K562 (cell line): ENCODE measurements at places on chromosomes 2 and 18. TPM values are rescaled to one million over a fixed set of nuclear protein-coding genes. Genes with fewer than 3 reads are reported as not detected.

- H3K27ac ChIP-seq, result no peak overlapping the region
- H3K27me3 ChIP-seq, result no peaks in the 10 kb centered on the region
- no peaks in the 10 kb centered on the region for H3K4me1 ChIP-seq
- DNase-seq, result peak; percentile 23
Observed at GRCh38 chr2:158602027-158602426, 145.3 kb downstream of the PKP4 start.

GRCh38 chr18:63098018-63098981 is 221.3 kb downstream of the BCL2 start:
- peaks cover 2% of the 10 kb centered on the region; the same call in 2 of the 3 replicates for H3K27me3 ChIP-seq
- no peak for DNase-seq
- no peaks in the 10 kb centered on the region for H3K4me1 ChIP-seq
- no peak overlapping the region for H3K4me3 ChIP-seq

UGT1A4 gene
- not detected in 2 replicates for total RNA-seq

DPYSL5 gene
- total RNA-seq, result not detected in 2 replicates

DNA sequence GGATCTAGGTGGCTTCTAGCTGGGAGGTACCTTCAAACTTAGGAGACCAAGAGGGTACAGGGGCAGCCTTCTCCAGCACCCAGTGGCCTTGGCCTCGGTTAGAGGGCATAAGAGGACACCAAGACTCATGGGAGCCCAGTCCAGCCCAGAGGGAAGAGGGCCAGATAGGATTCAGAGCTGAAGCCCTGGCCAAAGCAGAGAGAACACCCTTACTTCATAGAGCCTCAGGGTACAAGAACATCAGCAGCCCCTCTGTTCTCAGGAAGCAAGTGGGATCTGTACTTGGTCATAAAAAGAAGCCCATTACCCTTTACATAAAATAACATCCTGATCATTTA is 45.0 kb upstream of the ASPRV1 start:
- H3K36me3 ChIP-seq, result no peaks in the 10 kb centered on the region
- peaks cover 42% of the 10 kb centered on the region for H3K4me1 ChIP-seq
- H3K4me3 ChIP-seq, result no peak overlapping the region
- DNase-seq, result no peak
- no peaks in the 10 kb centered on the region for H3K27me3 ChIP-seq

DNA sequence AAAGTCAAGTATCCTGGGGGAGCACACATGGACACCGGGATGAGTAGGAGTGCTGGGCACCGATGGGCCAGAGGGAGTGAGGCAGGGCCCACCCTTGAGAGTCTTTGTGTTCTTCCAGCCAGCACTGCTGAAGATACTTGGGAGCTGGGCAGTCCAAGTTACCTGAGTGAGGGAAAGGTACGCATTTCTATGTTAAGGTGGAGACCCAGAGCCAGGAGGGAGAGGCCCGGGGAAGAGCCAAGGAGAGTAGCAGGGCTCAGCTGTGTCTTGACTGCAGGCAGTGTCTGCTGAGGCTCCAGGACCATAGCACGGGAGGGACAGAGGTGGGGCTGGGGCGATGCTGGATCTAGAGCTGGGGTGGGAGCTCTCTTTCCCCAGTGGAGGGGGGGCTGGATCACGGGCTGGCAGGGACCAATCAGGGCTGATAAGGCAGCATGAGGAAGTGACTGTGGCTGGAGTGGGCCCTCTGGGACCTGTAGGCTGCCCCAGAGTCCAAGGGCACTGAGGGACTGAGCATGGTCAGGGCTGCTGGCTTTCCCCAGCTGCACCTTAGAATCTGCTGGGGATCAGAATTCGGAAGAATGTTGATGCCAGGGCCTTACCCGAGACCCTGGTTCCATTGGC is 289.2 kb downstream of the PHLPP1 start:
- no peaks in the 10 kb centered on the region for H3K36me3 ChIP-seq
- no peaks in the 10 kb centered on the region; the same call in 2 of the 3 replicates for H3K4me1 ChIP-seq
- DNase-seq, result no peak

- H3K4me3 ChIP-seq, result no peak overlapping the region
- H3K36me3 ChIP-seq, result no peaks in the 10 kb centered on the region; the same call in 2 of the 3 replicates
- no peaks in the 10 kb centered on the region for H3K4me1 ChIP-seq
- DNase-seq, result no peak
Observed at GRCh38 chr2:74927621-74928020, 30.8 kb upstream of the POLE4 start.

GRCh38 chr2:215002500-215002899 is 135.9 kb downstream of the ABCA12 start:
- no peaks in the 10 kb centered on the region for H3K36me3 ChIP-seq
- H3K4me1 ChIP-seq, result no peaks in the 10 kb centered on the region
- no peak overlapping the region for H3K27ac ChIP-seq
- H3K4me3 ChIP-seq, result no peak overlapping the region

DNA sequence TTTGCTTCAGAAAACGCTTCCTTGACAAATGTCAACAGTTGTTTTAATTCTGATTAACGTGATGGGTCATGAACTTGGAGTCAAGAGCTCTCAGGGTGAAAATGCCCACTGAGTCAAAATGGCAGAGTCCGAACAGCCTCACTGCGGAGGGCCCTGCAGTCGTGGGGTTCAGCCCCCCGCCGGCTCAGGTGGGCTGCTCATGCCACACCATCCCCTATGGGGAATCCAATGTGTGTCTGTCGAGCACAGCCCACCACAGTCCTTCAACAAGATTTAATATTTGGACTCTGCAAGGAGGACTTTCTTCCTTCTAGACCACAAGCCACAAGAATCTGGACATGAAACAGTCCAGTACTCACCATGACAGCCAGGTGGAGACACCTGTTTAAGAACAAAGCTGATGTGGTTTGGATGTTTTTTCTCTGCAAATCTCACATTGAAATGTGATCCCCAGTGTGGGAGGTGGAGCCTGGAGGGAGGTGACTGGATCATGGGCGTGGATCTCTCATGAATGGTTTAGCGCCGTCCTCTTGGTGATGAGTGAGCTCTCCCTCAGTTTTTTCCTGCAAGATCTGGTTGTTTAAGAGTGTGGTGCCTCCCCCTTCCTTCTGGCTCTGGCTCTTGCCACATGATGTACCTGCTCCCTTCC is 201.0 kb downstream of the NDUFA10 start:
- DNase-seq, result peak; percentile 24
- no peak overlapping the region for H3K4me3 ChIP-seq
- no peaks in the 10 kb centered on the region for H3K36me3 ChIP-seq
- no peaks in the 10 kb centered on the region; the same call in 1 of the 2 replicates for H3K4me1 ChIP-seq

- no peak for DNase-seq
- H3K4me3 ChIP-seq, result no peak overlapping the region
- H3K27me3 ChIP-seq, result no peaks in the 10 kb centered on the region
- no peak overlapping the region for H3K27ac ChIP-seq
Observed at GRCh38 chr2:24304098-24304497, 56.2 kb downstream of the ITSN2 start.

DNA sequence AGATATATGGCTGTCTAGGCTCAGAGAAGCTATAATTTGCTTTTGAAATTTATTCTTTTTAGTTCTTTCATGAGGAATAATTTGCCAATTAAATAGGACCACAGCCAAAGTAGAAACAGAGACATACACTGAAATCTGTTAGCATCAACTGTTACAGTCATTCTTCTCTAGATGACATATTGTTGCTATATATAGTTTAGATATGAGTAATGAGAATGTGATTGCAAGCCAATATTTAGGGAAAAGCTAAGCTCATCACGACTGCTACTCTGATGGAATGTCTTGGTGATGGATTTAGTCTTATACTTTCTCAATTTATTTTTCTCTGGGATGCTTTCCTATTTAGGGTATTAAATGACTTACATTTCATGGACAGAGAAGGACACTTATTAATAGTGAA is 259.1 kb downstream of the LNPK start:
- no peaks in the 10 kb centered on the region for H3K36me3 ChIP-seq
- no peak overlapping the region for H3K27ac ChIP-seq
- no peak overlapping the region for H3K4me3 ChIP-seq
- 0 out of 2 replicates have a peak, but pooled peaks cover 3% of the 10 kb centered on the region for H3K27me3 ChIP-seq

- no peaks in the 10 kb centered on the region; the same call in 2 of the 3 replicates for H3K27me3 ChIP-seq
- peak overlapping the region; percentile 61; the same call in 2 of the 3 replicates for H3K27ac ChIP-seq
- H3K4me3 ChIP-seq, result peak overlapping the region; percentile 76
- peaks cover 23% of the 10 kb centered on the region for H3K4me1 ChIP-seq
- peaks cover 2% of the 10 kb centered on the region; the same call in 1 of the 3 replicates for H3K36me3 ChIP-seq
- DNase-seq, result peak; percentile 34
Observed at GRCh38 chr2:120251880-120252224, 800 bp upstream of the RALB start.

UGT1A6 gene
- 0.09 TPM in 1 of 2 replicates, not detected in the other for total RNA-seq

YPEL5 gene
- total RNA-seq, result 12.0 and 12.3 TPM in 2 replicates

VAPA gene
- 504 and 509 TPM in 2 replicates for total RNA-seq

RAX gene
- not detected in 2 replicates for total RNA-seq

GRCh38 chr2:18611184-18611583 is 21.8 kb upstream of the NT5C1B start:
- no peak overlapping the region for H3K4me3 ChIP-seq
- no peaks in the 10 kb centered on the region for H3K27me3 ChIP-seq
- H3K27ac ChIP-seq, result no peak overlapping the region
- no peak for DNase-seq
- no peaks in the 10 kb centered on the region for H3K4me1 ChIP-seq

DNA sequence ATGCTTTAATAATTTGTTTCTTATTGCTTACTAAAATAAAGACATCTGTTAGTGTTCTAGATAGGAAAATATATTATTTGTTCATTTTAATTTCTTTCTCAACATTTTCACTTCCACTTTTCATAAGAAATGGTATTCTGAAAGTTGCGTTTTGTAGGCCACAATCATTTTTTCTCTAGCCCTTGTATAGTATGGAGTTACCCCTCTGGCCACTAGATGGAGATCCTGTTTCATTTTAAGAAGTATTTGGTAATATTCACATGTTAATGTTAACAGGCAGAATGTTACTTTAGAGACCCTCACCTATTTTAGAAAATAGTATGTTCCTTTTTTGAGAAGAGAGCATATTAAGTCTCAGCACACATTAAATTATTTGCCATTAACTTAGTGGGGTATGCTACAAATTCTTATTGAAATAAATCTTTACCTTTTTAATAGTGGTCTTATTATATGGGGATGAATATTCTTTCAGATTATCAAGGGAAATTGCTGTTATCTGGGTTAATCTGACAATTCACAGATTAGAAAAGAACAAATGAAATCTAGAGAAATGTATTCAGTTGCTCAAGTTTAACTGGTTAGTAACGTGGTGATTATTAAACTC is 73.9 kb upstream of the TTC27 start:
- DNase-seq, result peak; percentile 61
- no peaks in the 10 kb centered on the region for H3K4me1 ChIP-seq
- H3K4me3 ChIP-seq, result no peak overlapping the region
- no peak overlapping the region for H3K27ac ChIP-seq
- no peaks in the 10 kb centered on the region for H3K27me3 ChIP-seq
- H3K36me3 ChIP-seq, result peaks cover 45% of the 10 kb centered on the region; the same call in 2 of the 3 replicates

MEP1B gene
- total RNA-seq, result not detected in 2 replicates

QPCT gene
- not detected in 2 replicates for total RNA-seq

- no peaks in the 10 kb centered on the region for H3K27me3 ChIP-seq
- 0 out of 2 replicates have a peak, but pooled peaks cover 6% of the 10 kb centered on the region for H3K4me1 ChIP-seq
- peaks cover 30% of the 10 kb centered on the region for H3K36me3 ChIP-seq
- H3K27ac ChIP-seq, result no peak overlapping the region
- DNase-seq, result no peak
Observed at GRCh38 chr2:32159678-32160077, 6.0 kb upstream of the SLC30A6 start.

GRCh38 chr2:120589771-120590608 is 145.7 kb upstream of the GLI2 start:
- H3K27me3 ChIP-seq, result peaks cover 59% of the 10 kb centered on the region
- no peak overlapping the region for H3K4me3 ChIP-seq
- DNase-seq, result no peak

GRCh38 chr18:79529296-79529695 is 133.6 kb downstream of the NFATC1 start:
- no peak overlapping the region for H3K4me3 ChIP-seq
- no peaks in the 10 kb centered on the region for H3K4me1 ChIP-seq
- H3K27me3 ChIP-seq, result no peaks in the 10 kb centered on the region
- H3K36me3 ChIP-seq, result peaks cover 11% of the 10 kb centered on the region; the same call in 1 of the 3 replicates
- no peak for DNase-seq

DNA sequence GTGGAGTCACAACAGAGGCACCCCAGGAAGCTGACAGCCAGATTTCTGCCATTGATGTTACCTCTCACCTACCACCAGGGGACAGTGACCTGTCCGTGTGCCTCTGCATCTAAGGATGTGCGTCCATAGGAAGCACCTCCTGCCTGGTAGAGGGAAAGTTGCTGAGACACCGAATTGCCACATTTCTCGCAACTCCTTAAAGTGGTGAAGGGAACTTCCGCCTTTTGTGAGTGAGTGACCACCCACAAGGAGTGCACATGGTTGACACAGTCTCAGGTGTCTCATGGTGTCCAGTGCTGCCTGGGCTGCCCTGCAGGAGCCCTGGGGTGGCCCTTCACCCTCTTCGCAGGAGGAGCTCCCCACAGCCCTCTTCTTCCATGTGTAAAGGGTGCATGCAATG is 201.8 kb downstream of the GBX2 start:
- DNase-seq, result no peak
- no peak overlapping the region for H3K27ac ChIP-seq
- H3K4me1 ChIP-seq, result no peaks in the 10 kb centered on the region
- H3K4me3 ChIP-seq, result no peak overlapping the region
- no peaks in the 10 kb centered on the region for H3K27me3 ChIP-seq

- H3K36me3 ChIP-seq, result no peaks in the 10 kb centered on the region
- DNase-seq, result no peak
- no peak overlapping the region for H3K27ac ChIP-seq
- no peak overlapping the region for H3K4me3 ChIP-seq
Observed at GRCh38 chr2:136358576-136358975, 240.6 kb upstream of the CXCR4 start.

FBXO15 gene
- 0.29 and 0.58 TPM in 2 replicates for total RNA-seq

GRCh38 chr2:145091967-145092366 is 572.0 kb upstream of the ZEB2 start:
- H3K36me3 ChIP-seq, result no peaks in the 10 kb centered on the region
- no peak overlapping the region for H3K4me3 ChIP-seq
- DNase-seq, result no peak
- H3K27me3 ChIP-seq, result no peaks in the 10 kb centered on the region

DNA sequence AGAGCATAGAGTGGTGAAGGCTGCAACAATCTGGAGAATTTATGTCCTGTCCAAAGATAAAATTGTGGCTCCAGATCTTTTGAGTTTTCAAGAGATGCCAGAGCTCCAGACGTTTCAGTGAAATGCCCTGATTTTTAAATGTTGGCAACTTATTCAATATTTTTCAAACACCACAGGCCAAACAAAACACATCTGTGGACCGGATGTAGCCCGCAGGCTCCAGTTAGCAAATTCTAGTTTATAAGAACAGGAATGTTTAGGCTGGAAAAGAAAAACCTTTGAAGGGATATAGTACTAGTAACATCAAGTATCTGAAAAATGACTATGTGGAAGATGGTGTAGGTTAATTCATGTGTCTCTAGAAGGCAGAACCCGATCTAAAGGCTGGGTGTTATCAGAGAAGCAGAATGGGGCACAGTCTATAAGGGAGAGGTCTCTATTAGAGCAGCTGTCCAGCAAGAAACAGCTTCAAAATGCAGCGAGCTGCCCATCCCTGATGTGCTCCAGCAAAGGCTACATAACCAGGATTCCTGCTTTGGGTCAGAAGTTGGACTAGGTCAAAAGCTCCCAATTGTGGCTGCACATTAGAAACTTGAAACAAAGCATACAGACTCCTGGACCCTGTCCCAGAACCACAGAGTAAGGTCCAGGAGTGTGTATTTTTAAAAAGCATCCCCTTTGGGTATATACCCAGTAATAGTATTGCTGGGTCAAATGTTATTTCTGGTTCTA is 105.9 kb downstream of the ANKRD44 start:
- H3K27ac ChIP-seq, result no peak overlapping the region
- H3K4me1 ChIP-seq, result peaks cover 7% of the 10 kb centered on the region; the same call in 2 of the 3 replicates
- H3K27me3 ChIP-seq, result no peaks in the 10 kb centered on the region
- no peak overlapping the region for H3K4me3 ChIP-seq
- H3K36me3 ChIP-seq, result no peaks in the 10 kb centered on the region

GRCh38 chr2:118689033-118689432 is 158.4 kb downstream of the EN1 start:
- no peaks in the 10 kb centered on the region for H3K27me3 ChIP-seq
- no peak for DNase-seq
- H3K4me1 ChIP-seq, result no peaks in the 10 kb centered on the region; the same call in 2 of the 3 replicates
- H3K36me3 ChIP-seq, result no peaks in the 10 kb centered on the region
- H3K27ac ChIP-seq, result no peak overlapping the region
